ENCODE measurements at places on chromosomes 5 and 9.

- peak; percentile 26 for DNase-seq
Measured at GRCh38 chr9:124042201-124042721, 30.7 kb downstream of the LHX2 start.

GRCh38 chr5:73218552-73219171, 45.7 kb downstream of the TMEM174 start:
- no peak for DNase-seq

GRCh38 chr9:106286249-106286648, 576.7 kb upstream of the ZNF462 start:
- DNase-seq: no peak

DNA sequence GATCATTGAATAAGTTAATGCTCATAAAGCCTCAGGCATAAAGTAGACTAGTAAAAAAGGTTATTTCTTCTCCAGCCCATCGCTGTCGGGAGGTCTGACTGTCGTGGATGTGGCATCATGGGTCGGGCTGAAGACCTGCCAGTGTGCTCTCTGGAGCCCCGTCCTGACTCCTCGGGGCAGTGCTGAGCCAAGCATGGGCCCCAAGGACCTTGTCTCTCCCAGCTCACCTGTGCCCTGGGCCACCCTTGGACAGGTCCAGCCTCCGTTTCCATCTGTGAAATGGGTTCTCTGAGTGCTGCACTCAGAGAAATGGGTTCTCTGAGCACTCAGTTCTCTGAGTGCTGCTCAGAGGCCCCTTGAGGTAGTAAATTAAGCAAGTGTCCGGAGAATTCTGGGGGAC, 269.0 kb downstream of the GADD45G start:
- DNase-seq: no peak

DNA sequence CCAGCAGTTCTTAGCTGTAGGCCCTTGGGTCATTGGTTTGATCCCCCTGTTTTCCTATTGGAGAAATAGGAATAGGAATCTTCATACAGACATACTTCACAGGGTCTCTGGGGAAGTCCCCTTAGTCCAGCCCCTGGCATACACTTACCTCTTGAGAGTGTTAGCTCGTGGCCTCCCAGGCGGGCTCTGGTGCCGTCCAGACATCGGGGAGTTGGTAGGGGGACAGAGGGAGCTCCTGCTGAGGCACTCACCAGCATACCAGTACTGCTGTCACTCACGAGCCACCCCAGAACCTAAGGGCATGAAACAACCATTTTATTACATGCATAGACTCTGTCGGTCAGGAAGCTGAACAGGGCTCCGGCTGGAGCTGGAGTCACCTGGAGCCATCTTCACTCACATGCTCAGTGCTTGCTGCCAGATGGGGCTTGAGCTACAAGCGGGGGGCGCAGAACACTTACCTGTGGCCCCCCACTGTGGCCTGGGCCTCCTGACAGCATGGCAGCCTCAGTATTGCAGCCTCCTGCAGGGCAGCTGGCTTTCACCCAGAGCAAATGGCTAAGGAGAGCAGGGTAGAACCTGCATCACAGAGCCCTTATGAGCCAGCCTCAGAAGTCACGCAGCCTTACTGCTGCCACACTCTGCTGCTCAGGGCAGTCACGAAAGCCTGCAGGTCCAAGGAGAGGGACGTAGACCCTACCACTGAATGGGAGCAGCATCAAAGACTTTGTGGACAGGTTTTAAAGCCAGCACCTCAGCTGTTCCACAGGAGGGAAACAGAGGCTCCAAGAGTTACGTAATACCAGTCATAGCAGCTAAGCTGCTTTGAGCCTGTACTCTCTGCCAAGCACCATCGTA, 58.3 kb upstream of the ANGPTL2 start:
- DNase-seq: peak; percentile 68

DNA sequence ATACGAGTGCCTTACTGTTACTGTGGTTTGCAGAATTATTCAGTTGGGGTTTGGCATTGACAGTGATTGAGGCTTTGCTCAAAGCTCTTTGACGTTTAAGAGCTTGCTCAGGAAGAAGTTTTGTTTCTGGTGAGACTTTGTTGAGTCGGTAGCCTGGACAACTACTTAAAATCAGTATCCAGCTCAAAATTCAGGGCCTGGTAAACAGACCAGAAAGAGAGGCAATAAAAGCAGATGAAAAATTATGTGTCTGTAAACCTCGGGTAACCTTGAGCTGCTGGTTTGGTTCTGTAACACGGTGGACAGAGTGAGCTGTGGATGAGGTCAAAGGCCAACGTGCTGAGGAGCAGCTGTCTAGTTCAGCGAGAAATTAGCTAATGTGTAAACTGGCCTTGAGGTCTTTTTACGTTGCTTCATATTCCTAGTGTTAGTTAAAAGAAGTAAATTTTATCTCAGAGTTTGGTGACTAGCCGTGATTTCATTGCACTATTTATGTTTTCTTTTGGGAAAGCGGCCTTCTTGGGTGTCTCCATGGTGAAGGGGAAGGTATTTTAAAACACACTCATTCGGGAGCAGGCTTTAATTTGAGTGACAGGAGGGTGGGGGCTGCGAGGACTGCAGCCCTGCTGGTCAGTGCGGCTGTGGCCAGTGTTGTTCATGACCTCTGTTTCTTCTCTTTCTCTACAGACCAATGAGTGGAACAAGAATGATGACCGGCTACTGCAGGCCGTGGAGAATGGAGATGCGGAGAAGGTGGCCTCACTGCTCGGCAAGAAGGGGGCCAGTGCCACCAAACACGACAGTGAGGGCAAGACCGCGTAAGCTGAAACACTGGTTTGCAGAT, 82.0 kb upstream of the TTC23L start:
- no peak for DNase-seq

DNA sequence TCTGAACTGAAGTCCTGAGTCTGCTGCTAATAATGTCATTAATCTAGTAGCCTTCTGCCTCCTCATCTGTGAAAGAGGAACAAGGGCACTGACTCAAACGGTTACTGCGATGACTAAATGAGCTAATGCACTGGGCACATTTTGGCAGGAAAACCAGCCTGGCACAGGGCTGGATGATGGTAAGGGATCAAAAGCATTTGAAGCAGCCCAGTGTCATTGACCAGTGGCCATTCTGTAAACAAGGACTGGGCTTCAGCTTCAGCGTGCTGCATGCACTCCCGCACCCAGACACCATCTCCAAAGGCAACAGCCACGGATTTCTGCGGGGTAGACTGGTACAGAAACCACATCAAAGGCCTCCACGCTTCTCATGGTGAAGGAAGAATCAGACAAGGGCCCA, 8.0 kb downstream of the GCNT4 start:
- DNase-seq: no peak

- no peak for DNase-seq
Measured at GRCh38 chr5:146388386-146388785, 49.7 kb downstream of the POU4F3 start.

GRCh38 chr5:107776506-107776905, 105.8 kb upstream of the EFNA5 start:
- no peak for DNase-seq

DNA sequence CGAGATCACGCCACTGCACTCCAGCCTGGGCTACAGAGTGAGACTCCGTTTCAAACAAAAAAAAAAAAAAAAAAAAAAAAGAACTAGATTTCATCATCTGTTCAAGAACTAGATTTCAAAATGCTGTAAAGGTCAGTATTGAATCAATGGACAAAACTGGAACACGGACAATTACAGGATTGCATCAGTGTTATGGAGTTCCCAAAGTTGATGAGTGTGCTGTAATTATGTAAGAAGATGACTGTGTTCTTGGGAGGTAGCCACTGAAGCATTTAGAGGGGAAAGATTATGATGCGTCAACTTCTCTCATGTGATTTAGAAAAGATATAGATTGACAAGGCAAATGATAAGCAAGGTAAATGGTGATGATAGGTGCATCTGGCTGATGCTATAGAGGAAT, 6.5 kb downstream of the FAM240B start:
- no peak for DNase-seq

GRCh38 chr5:7376871-7377270, 19.1 kb upstream of the ADCY2 start:
- DNase-seq: no peak

All from lower leg skin (tissue), 4 donors.